Activated CD4-positive, alpha-beta T cell treated with anti-CD3 and anti-CD28 coated beads, Interleukin-2, amount 10 ng/mL, durations not matched to agents 7 days and 5 days (primary cell): ENCODE measurements at places on chromosomes 16 and 17. TPM values are rescaled to one million over a fixed set of nuclear protein-coding genes. Genes with fewer than 3 reads are reported as not detected.

GRCh38 chr16:17512636-17513220 lies 42.0 kb upstream of the XYLT1 start:
- no peaks in the 10 kb centered on the region for H3K4me1 ChIP-seq
- H3K27ac ChIP-seq: no peak overlapping the region
- H3K4me3 ChIP-seq: no peak overlapping the region
- H3K27me3 ChIP-seq: peaks cover 20% of the 10 kb centered on the region
- no peak for DNase-seq

GRCh38 chr16:83470416-83470815 lies 337.4 kb upstream of the HSBP1 start:
- H3K4me3 ChIP-seq: no peak overlapping the region
- H3K36me3 ChIP-seq: no peaks in the 10 kb centered on the region
- no peak for DNase-seq
- H3K4me1 ChIP-seq: no peaks in the 10 kb centered on the region

DNA sequence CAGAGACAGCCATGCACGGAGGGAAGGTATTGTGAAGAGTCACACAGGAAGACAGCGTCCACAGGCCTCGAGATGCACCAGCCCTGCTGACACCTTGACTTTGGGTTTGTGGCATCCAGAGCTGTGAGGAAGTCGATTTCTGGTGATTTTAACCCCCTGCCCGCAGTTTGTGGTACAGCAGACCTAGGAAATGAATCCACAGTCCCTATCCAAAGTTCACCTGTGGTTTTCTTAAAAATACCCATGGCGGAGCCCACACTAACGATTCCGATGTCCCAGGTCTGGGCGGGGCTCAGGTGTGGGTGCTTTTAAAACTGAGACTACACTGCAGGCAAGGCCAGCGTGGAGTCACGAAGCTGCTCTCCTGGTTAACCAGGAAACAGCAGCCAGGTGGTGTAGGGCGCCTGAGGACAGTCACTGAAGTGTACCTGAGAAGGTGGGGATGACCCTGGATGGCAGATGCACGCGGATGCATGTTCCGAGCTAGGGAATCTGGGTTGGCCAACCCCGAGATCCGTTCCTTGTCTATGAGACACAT lies 14.4 kb upstream of the MEAK7 start:
- no peaks in the 10 kb centered on the region for H3K27me3 ChIP-seq
- peak overlapping the region; percentile 86 for H3K27ac ChIP-seq
- peaks cover 79% of the 10 kb centered on the region for H3K4me1 ChIP-seq
- H3K4me3 ChIP-seq: peak overlapping the region; percentile 30
- peak; percentile 86 for DNase-seq

DNA sequence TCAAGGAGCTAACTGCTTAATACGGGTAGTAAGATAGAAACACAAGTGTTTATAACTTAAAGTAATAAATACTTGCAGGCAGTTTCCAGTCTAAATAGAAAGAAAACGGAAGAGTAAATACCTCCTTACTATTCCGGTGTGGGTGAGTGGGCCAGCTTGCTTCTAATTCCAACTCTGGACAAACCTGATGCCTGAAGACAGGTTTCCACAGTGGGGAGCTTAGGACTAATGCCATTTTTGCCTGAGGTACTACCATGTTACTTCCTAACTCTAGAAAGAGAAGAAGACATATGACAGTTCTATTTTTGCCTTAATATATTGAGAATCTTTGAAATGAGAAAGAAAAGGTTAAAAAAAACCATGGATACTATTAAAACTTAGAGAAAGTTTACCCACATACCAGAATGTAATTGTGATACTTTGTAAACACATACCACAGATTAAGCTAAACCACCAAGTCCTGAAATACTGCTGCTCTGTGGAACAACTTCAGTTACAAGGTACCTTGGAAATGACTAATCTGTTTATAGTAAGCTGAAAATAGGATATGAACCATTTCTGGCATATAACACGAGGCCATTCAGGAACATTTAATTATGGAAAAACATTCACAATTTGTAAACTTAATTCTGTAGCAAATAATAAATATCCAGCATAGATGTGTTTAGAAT lies 70.2 kb downstream of the ZZEF1 start:
- no peaks in the 10 kb centered on the region for H3K27me3 ChIP-seq
- no peak overlapping the region for H3K27ac ChIP-seq
- no peak overlapping the region for H3K4me3 ChIP-seq
- peaks cover 1% of the 10 kb centered on the region for H3K4me1 ChIP-seq
- DNase-seq: no peak

DNA sequence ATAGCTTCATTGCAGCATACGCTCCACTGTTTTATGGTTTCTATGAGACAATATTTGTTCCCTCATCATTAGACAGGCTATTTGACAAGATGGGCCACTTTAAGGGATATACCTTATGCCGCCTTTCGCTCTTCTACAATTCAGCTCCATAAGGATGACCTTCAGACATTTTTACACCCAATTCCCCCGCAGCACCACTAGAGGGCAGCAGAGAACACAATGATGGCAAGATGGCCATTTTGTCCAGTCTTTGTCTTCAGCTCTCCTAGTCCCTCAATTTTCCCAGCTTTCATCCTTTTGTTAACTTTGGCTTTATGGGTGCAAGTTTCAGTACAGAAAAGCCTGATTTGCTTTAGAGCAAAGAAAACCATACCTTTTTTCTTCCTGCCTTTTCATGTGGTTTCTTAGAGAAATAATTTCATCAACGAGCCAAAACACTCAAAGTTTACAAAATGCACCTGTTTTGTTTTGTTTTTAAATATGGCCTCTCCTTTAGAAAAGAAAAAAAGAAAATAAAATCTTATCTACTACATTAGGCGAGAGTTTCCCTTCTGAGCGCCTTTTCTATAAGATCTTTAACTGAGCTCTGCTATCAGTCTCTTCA lies 355.3 kb downstream of the TOX3 start:
- H3K27ac ChIP-seq: no peak overlapping the region
- H3K36me3 ChIP-seq: no peaks in the 10 kb centered on the region
- peak; percentile 59 for DNase-seq
- no peaks in the 10 kb centered on the region for H3K4me1 ChIP-seq
- H3K4me3 ChIP-seq: no peak overlapping the region

GRCh38 chr17:3005696-3006095 lies 57.7 kb downstream of the OR1D5 start:
- H3K4me1 ChIP-seq: peaks cover 4% of the 10 kb centered on the region
- H3K27me3 ChIP-seq: no peaks in the 10 kb centered on the region
- no peak for DNase-seq
- no peaks in the 10 kb centered on the region for H3K36me3 ChIP-seq

GRCh38 chr16:50836121-50836621 lies 94.3 kb downstream of the CYLD start:
- H3K27ac ChIP-seq: no peak overlapping the region
- H3K27me3 ChIP-seq: peaks cover 9% of the 10 kb centered on the region
- H3K4me3 ChIP-seq: no peak overlapping the region
- H3K36me3 ChIP-seq: no peaks in the 10 kb centered on the region
- peaks cover 10% of the 10 kb centered on the region for H3K4me1 ChIP-seq
- DNase-seq: no peak

GRCh38 chr16:53829186-53829747 lies 125.3 kb downstream of the FTO start:
- H3K4me3 ChIP-seq: no peak overlapping the region
- no peaks in the 10 kb centered on the region for H3K36me3 ChIP-seq
- H3K4me1 ChIP-seq: no peaks in the 10 kb centered on the region
- no peak for DNase-seq
- H3K27ac ChIP-seq: no peak overlapping the region
- H3K27me3 ChIP-seq: no peaks in the 10 kb centered on the region

- no peak overlapping the region for H3K27ac ChIP-seq
- peak; percentile 36 for DNase-seq
- H3K36me3 ChIP-seq: no peaks in the 10 kb centered on the region
- H3K4me1 ChIP-seq: no peaks in the 10 kb centered on the region
Measured at GRCh38 chr16:58814348-58814801, 80.3 kb upstream of the GOT2 start.

- no peaks in the 10 kb centered on the region for H3K27me3 ChIP-seq
- H3K4me3 ChIP-seq: no peak overlapping the region
- no peak overlapping the region for H3K27ac ChIP-seq
- H3K4me1 ChIP-seq: no peaks in the 10 kb centered on the region
- peaks cover 40% of the 10 kb centered on the region for H3K36me3 ChIP-seq
Measured at GRCh38 chr16:67632415-67633172, 12.3 kb upstream of the CARMIL2 start.

DNA sequence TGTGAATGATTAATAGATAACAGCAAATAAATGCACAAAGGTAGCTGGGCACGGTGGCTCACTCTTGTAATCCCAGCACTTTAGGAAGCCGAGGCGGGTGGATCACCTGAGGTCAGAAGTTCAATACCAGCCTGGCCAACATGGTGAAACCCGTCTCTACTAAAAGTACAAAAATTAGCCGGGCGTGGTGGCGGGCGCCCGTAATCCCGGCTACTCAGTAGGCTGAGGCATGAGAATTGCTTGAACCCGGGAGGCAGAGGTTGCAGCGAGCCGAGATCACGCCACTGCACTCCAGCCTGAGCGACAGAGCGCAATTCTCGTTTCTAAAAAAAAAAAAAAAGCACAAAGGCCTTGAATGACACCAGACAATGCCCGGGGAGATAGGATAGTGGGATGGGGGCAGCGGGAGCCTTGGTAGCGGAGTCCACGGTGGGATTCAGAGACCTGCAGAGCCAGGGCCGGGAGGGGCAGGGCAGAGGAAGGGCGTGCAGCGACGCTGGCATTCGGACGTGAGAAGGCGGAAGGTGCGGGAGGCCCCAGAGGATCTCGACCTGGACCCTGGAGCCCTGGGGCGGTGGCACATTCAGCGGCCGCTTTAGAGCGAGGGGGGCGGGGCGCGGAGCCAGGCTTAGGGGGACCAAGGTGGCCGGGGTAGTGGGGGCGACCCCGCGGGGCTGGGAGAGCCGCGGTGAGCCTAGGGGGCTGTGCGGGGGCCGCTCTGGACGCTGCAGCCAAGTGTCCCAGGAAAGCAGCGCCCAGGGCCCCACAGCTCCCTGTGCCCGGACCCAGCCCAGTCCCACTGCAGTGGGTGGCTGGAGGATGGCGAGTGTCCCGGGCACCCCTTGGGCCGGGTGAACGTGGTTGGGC lies 999 bp upstream of the FLYWCH2 start:
- no peaks in the 10 kb centered on the region for H3K36me3 ChIP-seq
- H3K27ac ChIP-seq: peak overlapping the region; percentile 93
- peak; percentile 33 for DNase-seq

GRCh38 chr17:62825182-62825581 lies 17.1 kb upstream of the MARCHF10 start:
- H3K36me3 ChIP-seq: no peaks in the 10 kb centered on the region
- peaks cover 6% of the 10 kb centered on the region for H3K27me3 ChIP-seq
- DNase-seq: no peak
- H3K4me1 ChIP-seq: no peaks in the 10 kb centered on the region
- no peak overlapping the region for H3K27ac ChIP-seq
- H3K4me3 ChIP-seq: no peak overlapping the region

GRCh38 chr16:80656711-80657150 lies 115.9 kb downstream of the DYNLRB2 start:
- H3K4me3 ChIP-seq: peak overlapping the region; percentile 80
- no peaks in the 10 kb centered on the region for H3K27me3 ChIP-seq
- H3K27ac ChIP-seq: peak overlapping the region; percentile 98
- peaks cover 56% of the 10 kb centered on the region for H3K36me3 ChIP-seq

DNA sequence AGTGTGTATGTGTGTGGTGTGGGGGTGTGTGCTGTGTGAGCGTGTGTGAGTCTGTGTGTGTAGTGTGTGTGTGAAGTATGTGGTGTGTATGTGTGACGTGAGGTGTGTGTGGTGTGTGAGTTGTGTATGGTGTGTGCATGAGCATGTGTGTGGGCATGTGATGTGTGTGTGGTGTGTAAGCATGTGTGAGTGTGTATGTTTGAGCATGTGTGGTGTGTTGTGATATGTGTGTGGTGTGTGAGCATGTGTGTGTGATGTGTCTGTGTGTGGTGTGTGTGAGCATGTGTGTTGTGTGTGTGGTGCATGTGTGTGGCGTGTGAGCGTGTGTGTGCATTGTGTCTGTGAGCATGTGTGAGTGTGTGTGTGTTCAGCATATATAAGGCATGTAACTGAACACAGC lies 20.9 kb downstream of the MAPT start:
- no peak overlapping the region for H3K4me3 ChIP-seq
- no peak for DNase-seq
- H3K4me1 ChIP-seq: no peaks in the 10 kb centered on the region
- no peaks in the 10 kb centered on the region for H3K36me3 ChIP-seq
- H3K27me3 ChIP-seq: peaks cover 13% of the 10 kb centered on the region

DNA sequence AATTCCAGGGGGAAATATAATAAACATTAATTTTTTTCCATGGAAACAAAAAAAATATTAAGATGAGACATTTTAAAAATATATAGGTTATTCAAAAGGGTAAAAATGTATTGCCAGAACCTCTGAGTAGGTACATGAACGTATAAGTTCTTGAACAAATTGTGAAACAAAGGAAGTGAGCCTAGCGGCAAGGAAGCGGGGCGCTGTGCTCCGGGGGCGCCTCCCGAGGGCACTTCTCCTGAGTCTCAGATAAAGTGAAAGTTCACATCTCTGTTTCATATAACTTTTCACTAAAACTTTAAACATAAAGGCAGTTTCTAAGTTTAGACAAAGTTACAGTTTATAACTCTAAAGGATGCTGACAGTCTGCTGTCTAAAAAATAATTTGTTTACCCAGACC lies 52.3 kb downstream of the TNRC6C start:
- H3K36me3 ChIP-seq: peaks cover 12% of the 10 kb centered on the region
- no peak overlapping the region for H3K4me3 ChIP-seq
- H3K4me1 ChIP-seq: peaks cover 22% of the 10 kb centered on the region
- peak; percentile 18 for DNase-seq

DNA sequence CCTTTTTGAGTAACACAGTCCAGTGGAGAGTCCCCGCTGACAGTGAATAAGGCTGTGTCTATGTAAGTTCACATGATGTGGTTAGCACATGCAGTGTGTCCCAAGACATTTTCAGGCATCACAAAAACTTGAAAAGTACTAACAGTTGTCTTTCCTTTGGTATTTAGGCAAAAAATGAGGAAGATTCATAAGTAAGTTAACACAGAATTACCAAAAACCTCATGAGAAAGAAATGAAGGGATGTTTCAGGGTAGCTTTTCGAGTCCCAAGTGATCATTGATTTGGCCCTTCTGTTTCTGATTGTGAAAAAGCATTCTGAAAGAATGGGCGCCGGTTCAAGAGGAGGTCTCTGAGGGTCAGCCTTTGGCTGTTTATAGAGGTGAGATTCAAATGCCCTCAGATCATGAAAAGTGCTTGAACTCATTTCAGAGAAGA lies 529 bp upstream of the ASPA start:
- H3K4me3 ChIP-seq: no peak overlapping the region
- peaks cover 3% of the 10 kb centered on the region for H3K27me3 ChIP-seq
- H3K27ac ChIP-seq: no peak overlapping the region
- H3K36me3 ChIP-seq: no peaks in the 10 kb centered on the region
- no peak for DNase-seq

Gene CRISPLD2
- 0.27 TPM for total RNA-seq

Gene TMEM132E
- not detected for total RNA-seq

Gene CCL4L2
- total RNA-seq: not detected

Gene RAB37
- total RNA-seq: 28.2 TPM

Gene HAS3
- 0.67 TPM for total RNA-seq

Gene SKAP1
- total RNA-seq: 144 TPM

Gene RPL38
- total RNA-seq: 1,326 TPM

Gene C17orf50
- not detected for total RNA-seq

Gene GPR179
- total RNA-seq: not detected
